ENCODE measurements at places on chromosomes 5 and 9. TPM values are rescaled to one million over a fixed set of nuclear protein-coding genes. Genes with fewer than 3 reads are reported as not detected.

DNA sequence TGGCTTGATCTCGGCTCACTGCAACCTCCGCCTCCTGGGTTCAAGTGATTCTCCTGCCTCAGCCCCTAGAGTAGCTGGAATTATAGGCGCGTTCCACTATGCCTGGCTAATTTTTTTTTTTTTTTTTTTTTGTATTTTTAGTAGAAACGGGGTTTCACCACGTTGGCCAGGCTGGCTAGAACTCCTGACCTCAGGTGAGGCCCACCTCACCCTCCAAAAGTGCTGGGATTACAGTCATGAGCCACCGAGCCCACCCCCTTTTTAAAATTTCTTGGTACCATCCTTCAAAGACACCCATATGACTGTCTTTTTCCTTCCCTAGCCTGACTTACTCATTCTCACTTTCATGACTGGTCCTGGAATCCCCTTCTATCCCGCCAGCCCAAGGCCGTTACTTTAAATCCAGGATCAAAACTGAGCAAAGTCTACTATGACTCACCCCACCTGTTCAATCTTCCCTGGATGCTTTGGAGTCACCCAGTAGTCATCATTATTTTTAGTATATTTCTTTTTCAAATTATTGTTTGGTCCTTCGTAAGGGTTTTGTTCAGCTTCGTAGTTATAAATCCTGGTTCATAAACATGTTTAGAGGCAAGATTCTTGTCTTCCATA is 1.2 kb upstream of the TBCA start:
- DNase-seq: no peak
- peaks cover 4% of the 10 kb centered on the region for H3K4me1 ChIP-seq
- H3K36me3 ChIP-seq: no peaks in the 10 kb centered on the region
- no peak overlapping the region for H3K4me3 ChIP-seq

DNA sequence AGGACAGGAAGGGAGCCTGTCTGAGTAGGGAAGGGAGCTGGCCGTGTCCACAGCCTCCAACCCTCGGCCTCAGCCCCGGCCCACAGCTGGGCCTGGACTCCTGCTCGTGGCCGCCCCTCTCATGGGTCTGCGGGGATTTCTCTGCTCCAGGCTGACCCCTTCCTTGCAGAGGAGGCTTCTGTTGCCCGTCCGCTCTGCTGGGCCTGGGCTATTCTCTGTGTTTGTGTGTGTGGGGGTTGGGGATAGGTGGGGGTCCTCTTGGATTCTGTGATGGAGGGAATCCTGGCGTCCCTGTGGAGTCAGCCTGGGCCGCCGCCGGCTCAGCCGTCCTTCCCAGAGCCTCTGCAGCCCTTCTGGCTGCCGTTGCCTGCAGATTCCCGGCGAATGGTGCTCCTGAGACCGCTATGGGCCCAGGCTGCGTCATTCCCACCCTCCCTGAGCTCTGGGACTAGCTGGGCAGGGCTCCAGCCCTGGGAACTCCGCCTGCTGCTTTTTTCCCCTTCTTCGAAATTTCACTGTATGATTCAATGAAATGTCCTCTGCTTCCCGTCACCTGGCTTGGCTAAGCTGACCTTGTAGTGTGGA is 64.2 kb downstream of the FGF18 start:
- H3K4me1 ChIP-seq: peaks cover 5% of the 10 kb centered on the region
- no peak overlapping the region for H3K4me3 ChIP-seq
- peak; percentile 94 for DNase-seq
- no peaks in the 10 kb centered on the region for H3K27me3 ChIP-seq
- no peaks in the 10 kb centered on the region for H3K36me3 ChIP-seq

- H3K36me3 ChIP-seq: no peaks in the 10 kb centered on the region
- no peak overlapping the region for H3K4me3 ChIP-seq
- peaks cover 4% of the 10 kb centered on the region for H3K4me1 ChIP-seq
- no peak for DNase-seq
- no peak overlapping the region for H3K27ac ChIP-seq
Observed at GRCh38 chr5:87079219-87079618, 188.5 kb upstream of the RASA1 start.

DNA sequence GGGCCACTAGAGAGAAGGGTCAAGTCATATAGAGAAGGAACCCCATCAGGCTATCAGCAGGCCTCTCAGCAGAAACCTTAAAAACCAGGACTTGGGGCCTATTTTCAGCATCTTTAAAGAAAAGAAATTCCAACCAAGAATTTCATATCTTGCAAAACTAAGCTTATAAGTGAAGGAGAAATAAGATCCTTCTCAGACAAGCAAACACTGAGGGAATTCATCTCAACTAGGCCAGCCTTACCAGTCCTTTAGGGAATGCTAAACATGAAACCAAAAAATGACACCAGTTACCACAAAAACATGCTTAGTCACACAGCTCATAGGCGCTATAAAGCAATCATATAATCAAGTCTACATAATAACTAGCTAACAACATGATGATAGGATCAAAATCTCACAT is 407.1 kb downstream of the LRRC70 start:
- DNase-seq: no peak
- H3K36me3 ChIP-seq: no peaks in the 10 kb centered on the region

DNA sequence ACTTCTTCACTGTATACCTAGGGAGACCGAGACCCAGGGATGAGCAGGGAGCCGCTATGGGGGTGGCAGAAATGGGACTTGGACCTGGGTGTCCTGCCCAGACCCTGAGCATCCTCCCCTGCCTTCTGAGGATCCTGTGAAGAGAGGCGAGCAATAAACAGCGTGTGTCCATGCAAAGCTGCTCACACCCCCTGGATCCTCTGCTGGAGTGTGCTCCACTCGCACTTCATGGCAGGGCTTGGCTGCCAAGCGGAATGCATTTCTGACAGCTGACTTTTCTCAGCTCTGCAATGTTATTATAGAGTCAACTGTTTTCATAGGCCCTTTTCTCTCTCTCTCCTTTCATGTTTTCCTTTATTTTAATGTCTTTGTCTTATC is 31.0 kb upstream of the ALDH1B1 start:
- no peak overlapping the region for H3K4me3 ChIP-seq
- DNase-seq: no peak
- no peaks in the 10 kb centered on the region for H3K36me3 ChIP-seq
- no peak overlapping the region for H3K27ac ChIP-seq

Gene RNF130
- 86.7 TPM for total RNA-seq

- no peak for DNase-seq
- no peaks in the 10 kb centered on the region for H3K4me1 ChIP-seq
- H3K27ac ChIP-seq: no peak overlapping the region
- peaks cover 4% of the 10 kb centered on the region for H3K36me3 ChIP-seq
- H3K27me3 ChIP-seq: no peaks in the 10 kb centered on the region
Observed at GRCh38 chr9:100027543-100027942, 71.3 kb downstream of the ERP44 start.

DNA sequence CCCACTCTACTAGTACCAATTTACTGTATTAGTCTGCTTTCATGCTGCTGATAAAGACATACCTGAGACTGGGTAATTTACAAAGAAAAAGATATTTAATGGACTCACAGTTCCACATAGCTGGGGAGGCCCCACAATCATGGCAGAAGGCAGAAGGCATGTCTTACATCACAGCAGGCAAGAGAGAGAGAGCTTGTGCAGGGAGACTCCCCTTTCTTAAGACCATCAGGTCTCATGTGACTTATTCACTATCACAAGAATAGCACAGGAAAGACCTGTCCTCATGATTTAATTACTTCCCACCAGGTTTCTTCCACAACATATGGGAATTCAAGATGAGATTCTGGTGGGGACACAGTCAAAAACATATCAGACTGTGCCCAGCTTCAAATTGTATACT is 11.5 kb downstream of the UGT3A1 start:
- H3K4me3 ChIP-seq: no peak overlapping the region
- no peak for DNase-seq
- H3K4me1 ChIP-seq: no peaks in the 10 kb centered on the region
- H3K27me3 ChIP-seq: no peaks in the 10 kb centered on the region

DNA sequence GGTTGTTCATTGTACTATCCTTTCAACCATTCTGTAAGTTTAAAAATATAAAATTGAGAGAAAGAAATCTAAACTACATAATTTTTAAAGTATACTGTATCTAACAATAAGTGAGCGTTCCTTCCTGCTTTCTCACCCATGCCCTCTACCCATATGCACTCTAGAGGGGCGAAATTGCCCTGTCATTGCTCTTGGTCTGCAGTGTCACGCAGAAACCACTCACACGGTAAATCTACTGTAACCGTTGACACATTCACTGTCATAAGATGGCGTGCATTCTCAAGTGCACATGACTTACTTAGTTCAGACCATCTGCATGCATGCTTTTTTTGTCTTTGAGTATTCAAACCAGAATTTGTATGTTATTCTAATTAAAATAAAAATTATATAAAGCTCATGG is 55.7 kb upstream of the NIPBL start:
- H3K27ac ChIP-seq: no peak overlapping the region
- no peaks in the 10 kb centered on the region for H3K4me1 ChIP-seq
- no peaks in the 10 kb centered on the region for H3K36me3 ChIP-seq
- no peak overlapping the region for H3K4me3 ChIP-seq
- no peak for DNase-seq
- no peaks in the 10 kb centered on the region for H3K27me3 ChIP-seq

- no peaks in the 10 kb centered on the region for H3K36me3 ChIP-seq
- no peak for DNase-seq
- H3K4me3 ChIP-seq: no peak overlapping the region
Observed at GRCh38 chr5:123546657-123547056, 34.7 kb downstream of the CSNK1G3 start.

GRCh38 chr5:132093271-132093670 is 19.7 kb downstream of the CSF2 start:
- no peaks in the 10 kb centered on the region for H3K27me3 ChIP-seq
- H3K36me3 ChIP-seq: no peaks in the 10 kb centered on the region
- no peak overlapping the region for H3K4me3 ChIP-seq
- H3K27ac ChIP-seq: no peak overlapping the region
- DNase-seq: no peak

GRCh38 chr5:81397176-81397575 is 3.2 kb upstream of the ACOT12 start:
- peaks cover 3% of the 10 kb centered on the region for H3K4me1 ChIP-seq
- no peak for DNase-seq
- no peaks in the 10 kb centered on the region for H3K36me3 ChIP-seq

Gene ACER2
- 1.4 TPM for total RNA-seq

- peak overlapping the region; percentile 10 for H3K4me3 ChIP-seq
- no peaks in the 10 kb centered on the region for H3K36me3 ChIP-seq
- peak overlapping the region; percentile 74 for H3K27ac ChIP-seq
- peaks cover 15% of the 10 kb centered on the region for H3K4me1 ChIP-seq
Observed at GRCh38 chr5:65125591-65126541, 355.9 kb downstream of the ADAMTS6 start.

- H3K27ac ChIP-seq: no peak overlapping the region
- no peak for DNase-seq
- no peak overlapping the region for H3K4me3 ChIP-seq
- peaks cover 7% of the 10 kb centered on the region for H3K4me1 ChIP-seq
- no peaks in the 10 kb centered on the region for H3K27me3 ChIP-seq
Observed at GRCh38 chr5:134659456-134659855, 10.9 kb downstream of the SEC24A start.

GRCh38 chr9:87657893-87658292 is 68.0 kb upstream of the CTSL start:
- no peak for DNase-seq
- H3K36me3 ChIP-seq: no peaks in the 10 kb centered on the region
- H3K27me3 ChIP-seq: no peaks in the 10 kb centered on the region
- H3K4me3 ChIP-seq: no peak overlapping the region
- H3K4me1 ChIP-seq: no peaks in the 10 kb centered on the region

DNA sequence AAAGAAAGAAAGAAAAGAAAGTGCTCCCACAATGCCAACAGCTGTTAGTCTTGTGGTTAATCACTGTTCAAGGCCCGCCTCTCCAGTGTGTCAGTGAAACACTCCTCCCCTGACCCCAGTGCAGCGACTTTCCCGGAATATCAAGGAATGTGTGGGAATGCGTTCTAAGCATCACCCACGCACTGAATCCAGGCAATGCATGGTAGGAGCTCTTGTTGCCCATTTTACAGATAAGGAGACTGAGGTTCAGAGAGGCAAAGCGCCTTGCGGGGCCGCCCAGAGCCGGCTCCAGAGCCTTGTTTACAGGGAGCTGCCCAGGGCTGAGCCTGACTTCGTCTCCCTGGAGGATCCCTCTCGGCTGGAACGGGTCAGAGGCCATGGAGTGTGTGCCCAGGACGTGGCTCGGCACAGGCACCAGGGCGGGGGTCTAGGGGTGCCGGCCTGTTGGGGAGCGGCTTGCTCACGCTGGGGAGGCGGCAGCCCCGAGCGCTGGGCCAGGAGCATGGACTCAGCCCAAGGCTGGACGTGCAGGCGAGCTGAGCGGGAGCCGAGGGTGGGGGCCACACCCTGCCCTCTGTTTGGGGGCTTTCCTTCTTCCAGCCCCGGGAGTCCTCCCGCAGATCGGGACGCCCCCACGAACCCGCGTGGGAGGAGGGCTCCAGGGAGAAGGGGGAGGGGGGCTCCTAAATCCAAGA is 823 bp downstream of the ST6GALNAC6 start:
- peak overlapping the region; percentile 83 for H3K4me3 ChIP-seq
- peaks cover 34% of the 10 kb centered on the region for H3K4me1 ChIP-seq

Gene GAS1
- 605 TPM for total RNA-seq

Gene GZMA
- not detected for total RNA-seq

Gene TLE4
- total RNA-seq: 58.0 TPM

DNA sequence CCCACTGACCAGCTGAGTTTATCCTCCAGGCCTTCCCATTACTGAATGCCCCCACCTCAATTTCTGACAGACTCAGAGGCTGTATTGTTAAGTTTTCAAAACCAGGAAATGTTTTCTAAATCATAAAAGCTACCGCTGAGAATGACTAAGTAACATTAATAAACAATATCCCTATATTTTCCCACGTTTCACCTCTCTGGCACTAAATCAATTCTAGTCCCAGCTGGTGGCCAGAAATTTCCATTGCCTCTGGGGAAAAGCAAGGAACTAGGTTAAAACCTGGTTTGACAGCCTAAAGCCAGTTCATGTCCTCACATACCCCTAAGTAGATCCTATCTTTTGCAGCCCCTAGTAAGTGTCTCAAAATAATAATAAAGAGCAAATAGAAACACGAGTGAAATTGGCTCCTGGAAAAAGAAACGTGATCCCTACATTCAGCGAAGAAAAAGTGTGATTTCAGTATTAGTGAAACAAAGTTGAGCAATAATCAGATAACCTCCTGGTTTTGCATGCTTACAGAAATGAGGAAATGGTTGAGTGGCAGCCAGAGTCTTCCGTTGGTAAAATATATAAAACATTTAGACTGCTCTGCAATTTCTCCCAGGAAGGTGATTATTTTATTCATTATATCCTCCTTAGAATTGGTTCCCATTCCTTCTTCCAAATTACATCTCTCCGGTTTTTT is 110.9 kb downstream of the ESM1 start:
- no peak overlapping the region for H3K27ac ChIP-seq
- no peak overlapping the region for H3K4me3 ChIP-seq
- H3K27me3 ChIP-seq: no peaks in the 10 kb centered on the region

- H3K27me3 ChIP-seq: no peaks in the 10 kb centered on the region
- H3K4me1 ChIP-seq: no peaks in the 10 kb centered on the region
- H3K27ac ChIP-seq: no peak overlapping the region
- H3K4me3 ChIP-seq: no peak overlapping the region
Observed at GRCh38 chr9:88952086-88952615, 39.1 kb upstream of the S1PR3 start.
